ENCODE measurements at places on chromosomes 16 and 17.

GRCh38 chr16:86294535-86295196 lies 215.7 kb upstream of the FOXF1 start:
- no peak for DNase-seq

GRCh38 chr16:48605518-48606110 lies 4.4 kb downstream of the N4BP1 start:
- no peak for DNase-seq

DNA sequence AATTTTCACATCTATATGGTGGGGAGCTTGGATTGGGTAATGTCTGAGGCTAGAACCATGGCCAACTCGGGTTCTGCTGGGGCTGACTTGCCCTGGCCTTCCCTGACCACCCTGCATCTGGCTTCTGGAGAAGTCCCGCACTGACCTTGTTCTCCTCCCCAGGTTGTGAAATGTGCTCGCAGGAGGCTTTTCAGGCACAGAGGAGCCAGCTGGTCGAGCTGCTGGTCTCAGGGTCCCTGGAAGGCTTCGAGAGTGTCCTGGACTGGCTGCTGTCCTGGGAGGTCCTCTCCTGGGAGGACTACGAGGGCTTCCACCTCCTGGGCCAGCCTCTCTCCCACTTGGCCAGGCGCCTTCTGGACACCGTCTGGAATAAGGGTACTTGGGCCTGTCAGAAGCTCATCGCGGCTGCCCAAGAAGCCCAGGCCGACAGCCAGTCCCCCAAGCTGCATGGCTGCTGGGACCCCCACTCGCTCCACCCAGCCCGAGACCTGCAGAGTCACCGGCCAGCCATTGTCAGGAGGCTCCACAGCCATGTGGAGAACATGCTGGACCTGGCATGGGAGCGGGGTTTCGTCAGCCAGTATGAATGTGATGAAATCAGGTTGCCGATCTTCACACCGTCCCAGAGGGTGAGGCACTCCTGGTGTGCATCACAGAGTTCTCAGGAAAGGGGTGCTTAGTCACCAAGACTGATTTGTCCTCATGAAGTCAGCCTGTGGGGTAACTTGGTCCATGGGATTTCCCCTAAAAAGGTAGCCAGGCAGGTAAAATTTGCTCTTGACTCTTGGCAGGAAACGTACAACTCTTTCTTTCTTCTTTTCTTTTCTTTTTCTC lies 6.1 kb downstream of the NOD2 start:
- no peak for DNase-seq

GRCh38 chr16:57938936-57939871 lies 31.7 kb downstream of the CNGB1 start:
- no peak for DNase-seq

Measured in brain pericyte (primary cell).